Neural cell (in vitro differentiated cells): ENCODE measurements at places on chromosomes 4 and X. TPM values are rescaled to one million over a fixed set of nuclear protein-coding genes. Genes with fewer than 3 reads are reported as not detected.

NR3C2 gene
- 0.06 and 0.12 TPM in 2 replicates for polyA plus RNA-seq

UGT2B17 gene
- not detected in 2 replicates for polyA plus RNA-seq

PNMA3 gene
- 3.2 and 3.7 TPM in 2 replicates for polyA plus RNA-seq

MAGEA12 gene
- polyA plus RNA-seq, result not detected in 2 replicates

PHKA1 gene
- 2.7 and 3.8 TPM in 2 replicates for polyA plus RNA-seq

STK26 gene
- 8.1 and 8.8 TPM in 2 replicates for polyA plus RNA-seq

MAP9 gene
- polyA plus RNA-seq, result 32.9 and 36.0 TPM in 2 replicates

CSAG2 gene
- 1.5 TPM in 1 of 2 replicates, not detected in the other for polyA plus RNA-seq

KIAA1210 gene
- polyA plus RNA-seq, result 0.04 TPM in 1 of 2 replicates, not detected in the other

CDS1 gene
- 5.2 and 6.1 TPM in 2 replicates for polyA plus RNA-seq

ASB11 gene
- polyA plus RNA-seq, result not detected in 2 replicates

RASSF6 gene
- polyA plus RNA-seq, result not detected in 2 replicates

ARX gene
- polyA plus RNA-seq, result 39.2 and 42.8 TPM in 2 replicates

SLC26A1 gene
- 0.12 and 1.1 TPM in 2 replicates for polyA plus RNA-seq

DCHS2 gene
- polyA plus RNA-seq, result 0.88 and 1.6 TPM in 2 replicates

TRPC5OS gene
- polyA plus RNA-seq, result 0.44 TPM in 1 of 2 replicates, not detected in the other

EREG gene
- not detected in 2 replicates for polyA plus RNA-seq

CENPE gene
- 1.1 and 1.8 TPM in 2 replicates for polyA plus RNA-seq

NXF3 gene
- polyA plus RNA-seq, result not detected in 2 replicates

CLGN gene
- 15.3 and 20.8 TPM in 2 replicates for polyA plus RNA-seq

GAGE12F gene
- polyA plus RNA-seq, result not detected in 2 replicates
